ENCODE measurements at places on chromosomes 7 and 10.

GRCh38 chr10:127986531-127987466 lies 79.9 kb downstream of the PTPRE start:
- DNase-seq: no peak

GRCh38 chr10:61897671-61898434 lies 3.6 kb upstream of the ARID5B start:
- no peak for DNase-seq

DNA sequence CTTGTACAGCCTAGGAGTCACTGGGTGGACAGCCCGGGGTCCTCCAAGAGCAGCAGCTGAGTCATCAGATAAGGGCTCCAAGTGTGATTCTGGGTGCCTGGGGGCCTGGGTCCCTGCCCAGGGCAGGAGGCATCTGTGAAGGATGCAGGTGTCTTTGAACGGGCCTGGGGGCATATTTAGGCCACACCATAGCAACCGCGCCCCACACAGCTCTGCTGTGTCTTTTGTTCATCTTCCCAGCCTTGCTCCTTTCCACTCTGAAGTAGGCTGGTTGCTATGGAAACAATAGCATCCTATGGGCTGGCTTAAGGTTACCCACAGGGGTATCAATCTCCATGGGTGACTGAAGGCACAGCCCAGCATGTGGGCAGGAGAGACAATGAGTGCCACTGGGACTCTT lies 324.7 kb downstream of the TCERG1L start:
- DNase-seq: no peak

- DNase-seq: no peak
Observed at GRCh38 chr7:49639808-49640207, 133.6 kb upstream of the VWC2 start.

GRCh38 chr10:20623546-20623945 lies 273.6 kb downstream of the NEBL start:
- no peak for DNase-seq

DNA sequence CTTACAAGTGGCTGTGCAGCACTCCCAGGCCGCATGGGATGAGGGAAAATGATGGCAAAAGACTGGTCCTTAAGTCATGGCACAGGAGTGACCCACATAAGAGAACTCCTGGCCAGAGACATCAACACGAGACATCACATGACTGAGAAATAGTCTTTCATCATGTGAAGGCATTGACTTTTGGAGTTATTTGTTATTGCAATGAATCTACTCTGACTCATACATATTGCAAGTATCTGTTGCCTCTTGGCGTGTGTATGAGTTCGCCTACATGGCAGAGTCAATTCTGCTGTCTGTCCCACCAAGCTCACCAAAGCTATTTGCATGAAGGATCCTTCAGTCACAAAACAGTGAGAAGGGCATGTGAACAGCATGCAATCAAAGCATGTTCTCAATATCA lies 59.7 kb upstream of the HABP2 start:
- DNase-seq: no peak

DNA sequence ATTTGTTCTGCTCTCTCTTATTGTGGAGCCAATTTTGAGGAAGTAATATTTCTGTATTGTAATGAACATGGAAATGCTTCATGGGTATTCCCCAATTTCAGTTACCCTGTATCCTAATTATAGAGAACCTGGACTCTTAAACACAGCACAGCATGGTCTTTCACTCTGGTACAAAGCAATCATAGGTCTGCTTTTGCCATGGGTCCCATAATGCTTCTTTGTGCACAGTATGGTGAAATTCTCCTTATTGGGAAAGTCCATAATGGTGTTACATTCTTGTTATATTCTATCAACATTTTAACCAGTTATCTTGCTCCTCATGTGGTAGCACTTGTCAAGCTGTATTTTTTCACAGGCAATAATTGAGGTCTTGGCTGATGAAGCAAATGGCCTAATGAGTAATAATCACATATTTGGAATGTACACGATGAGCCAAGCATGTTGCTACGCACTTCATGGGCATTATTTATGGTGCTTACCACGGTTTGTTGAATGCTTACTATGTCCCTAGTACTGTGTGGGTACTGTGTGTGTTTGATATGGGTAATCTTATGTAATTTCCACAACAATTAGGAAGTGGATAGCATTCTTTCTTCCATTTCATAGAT lies 42.9 kb downstream of the PRKG1 start:
- no peak for DNase-seq

- no peak for DNase-seq
Observed at GRCh38 chr10:132749371-132749795, 36.6 kb downstream of the NKX6-2 start.

GRCh38 chr7:134890246-134891240 lies 95.8 kb upstream of the AGBL3 start:
- DNase-seq: no peak

- no peak for DNase-seq
Observed at GRCh38 chr10:3339121-3339520, 166.5 kb upstream of the PITRM1 start.

- no peak for DNase-seq
Observed at GRCh38 chr10:106825576-106826364, 338.7 kb downstream of the SORCS1 start.

DNA sequence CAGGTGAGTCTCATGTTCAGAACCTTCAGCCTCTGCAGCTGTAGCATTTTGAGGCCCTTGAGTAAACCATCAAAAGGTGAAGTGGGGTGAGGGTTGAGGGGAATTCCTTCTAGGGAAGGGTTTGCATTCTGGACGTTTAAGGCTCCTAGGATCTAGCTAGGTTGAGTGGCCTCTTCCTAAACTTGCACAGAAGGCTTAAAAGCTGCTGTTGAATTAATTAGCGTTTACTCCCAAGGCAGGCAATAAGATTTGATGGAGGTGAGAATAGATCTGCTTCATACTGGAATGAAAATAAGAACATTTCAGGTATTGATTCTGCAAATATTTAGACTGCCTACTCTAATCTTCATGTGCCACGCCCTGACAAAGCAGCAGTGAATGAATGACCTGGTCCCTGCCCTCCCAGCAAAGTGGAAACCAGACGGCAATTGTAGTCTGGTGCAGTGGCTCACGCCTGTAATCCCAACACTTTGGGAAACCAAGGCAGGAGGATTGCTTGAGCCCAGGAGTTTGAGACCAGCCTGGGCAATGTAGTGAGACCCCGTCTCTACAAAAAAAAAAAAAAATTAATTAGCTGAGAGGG lies 11.4 kb upstream of the KPNA7 start:
- DNase-seq: no peak

- no peak for DNase-seq
Observed at GRCh38 chr10:102770108-102770482, 26.3 kb downstream of the WBP1L start.

DNA sequence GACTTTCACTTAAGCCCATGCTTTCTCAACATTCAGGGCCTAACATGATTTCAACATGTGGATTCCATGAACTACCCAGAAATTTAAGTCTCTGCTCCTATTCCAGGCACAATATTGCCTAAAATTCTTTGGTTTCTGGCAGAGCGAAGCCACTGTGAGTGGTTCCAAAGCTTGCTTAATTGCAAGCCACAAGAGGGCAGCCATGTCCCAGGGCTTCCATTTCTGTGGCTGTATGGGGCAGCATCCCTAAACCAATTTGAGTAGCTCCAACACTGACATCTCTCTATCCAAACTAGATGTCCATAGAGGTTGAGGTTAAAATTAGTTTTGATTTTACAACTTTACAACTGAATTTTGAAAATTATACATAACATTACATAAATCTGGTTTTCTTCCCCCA lies 56.3 kb upstream of the MDFIC start:
- peak; percentile 37 for DNase-seq

GRCh38 chr7:137331378-137331777 lies 12.2 kb downstream of the PTN start:
- no peak for DNase-seq

GRCh38 chr10:22630234-22631174 lies 83.9 kb downstream of the PIP4K2A start:
- no peak for DNase-seq

- DNase-seq: no peak
Observed at GRCh38 chr10:113444766-113445365, 108.0 kb upstream of the HABP2 start.

DNA sequence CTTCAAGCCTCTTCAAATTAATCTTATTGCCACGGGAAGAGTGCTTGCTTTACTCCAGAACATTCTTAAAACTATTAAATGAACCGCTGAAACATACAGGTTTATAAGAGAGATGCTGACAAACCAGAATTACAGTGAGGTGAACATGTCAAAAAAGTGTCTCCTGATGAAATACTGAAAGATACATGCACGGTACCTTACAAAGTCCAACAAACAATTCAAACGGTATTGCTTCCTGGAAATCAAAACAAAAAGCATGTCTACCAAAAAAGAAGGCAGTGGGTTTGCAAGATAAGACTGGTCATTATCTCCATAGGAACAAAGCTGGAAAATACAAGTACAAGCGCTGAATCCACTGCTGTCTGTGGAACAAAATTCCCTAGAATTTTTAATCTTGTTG lies 174.5 kb downstream of the DOCK4 start:
- no peak for DNase-seq

- peak; percentile 26 for DNase-seq
Observed at GRCh38 chr7:100516135-100516812, 22.7 kb upstream of the AGFG2 start.

- DNase-seq: no peak
Observed at GRCh38 chr7:80247144-80247543, 112.5 kb downstream of the GNAI1 start.

GRCh38 chr10:79416578-79417255 lies 28.7 kb downstream of the ZCCHC24 start:
- DNase-seq: no peak

DNA sequence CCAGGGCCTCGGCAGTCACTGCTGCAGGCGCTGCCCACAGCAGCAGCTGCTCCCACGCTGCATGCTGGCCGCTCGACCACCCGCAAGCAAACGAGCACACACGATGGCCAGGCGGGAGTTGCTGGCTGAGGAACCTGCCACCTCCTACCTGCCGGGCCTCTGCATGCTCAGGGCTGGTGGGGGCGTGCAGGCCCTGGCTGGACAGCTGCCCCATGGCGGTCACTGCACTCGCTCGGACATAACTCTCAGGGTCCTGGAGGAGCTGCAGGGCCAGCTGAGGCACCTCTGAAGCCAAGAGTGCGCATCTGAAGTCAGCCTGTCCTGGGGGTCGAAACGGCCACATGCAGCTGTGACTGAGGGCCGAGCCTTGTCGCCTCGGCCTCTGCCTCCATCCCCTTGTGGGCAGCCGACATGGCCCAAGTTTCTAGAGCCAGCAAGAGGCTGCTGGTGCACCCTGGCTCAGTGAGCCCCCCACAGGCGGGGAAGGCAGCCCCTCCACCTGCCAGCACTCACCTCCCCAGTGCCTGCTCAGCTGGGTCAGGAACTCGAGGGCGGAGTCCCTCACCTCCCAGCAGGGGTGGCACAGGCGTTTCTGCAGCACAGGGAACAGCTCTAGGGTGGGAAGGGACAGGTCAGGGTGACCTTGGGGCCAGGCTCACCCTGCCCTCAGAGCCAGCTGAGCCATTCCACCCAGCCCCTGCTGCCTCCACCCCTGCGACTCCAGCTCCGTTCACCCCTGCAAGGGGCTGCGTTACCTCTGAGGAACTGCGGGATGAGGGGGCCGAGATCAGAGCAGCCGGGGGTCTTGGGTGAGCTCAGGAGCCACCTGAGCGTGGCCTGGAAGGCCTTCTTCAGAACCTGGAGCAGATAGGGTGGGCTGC lies 16.1 kb downstream of the BRAT1 start:
- DNase-seq: no peak

DNA sequence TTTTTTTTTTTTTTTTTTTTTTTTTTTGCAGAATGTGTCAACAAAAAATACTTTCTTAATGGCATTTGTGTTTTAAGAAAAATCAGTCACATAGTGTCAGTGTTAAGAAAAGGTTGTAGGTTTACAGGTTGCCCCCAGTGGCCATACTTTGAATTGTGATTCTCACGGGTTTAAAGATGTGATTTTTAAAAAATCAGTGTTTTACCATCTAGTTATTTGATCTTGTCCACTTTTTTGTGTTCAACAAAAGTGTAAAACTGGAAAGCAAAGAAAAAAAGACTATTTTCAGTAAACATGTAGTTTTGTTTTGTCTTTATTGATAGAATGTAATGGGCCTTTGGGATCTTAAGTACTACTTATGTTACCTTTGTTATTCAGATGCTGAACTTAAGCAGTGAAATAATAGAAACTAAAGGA lies 25.7 kb downstream of the SUV39H2 start:
- DNase-seq: no peak

GRCh38 chr10:10959666-10960065 lies 58.0 kb upstream of the CELF2 start:
- DNase-seq: no peak

GRCh38 chr10:5959581-5960069 lies 17.7 kb downstream of the IL15RA start:
- DNase-seq: no peak

GRCh38 chr7:128906766-128907559 lies 3.5 kb downstream of the KCP start:
- DNase-seq: no peak

- no peak for DNase-seq
Observed at GRCh38 chr7:91420606-91421005, 156.4 kb downstream of the FZD1 start.

GRCh38 chr10:62043421-62044021 lies 142.0 kb downstream of the ARID5B start:
- DNase-seq: no peak

DNA sequence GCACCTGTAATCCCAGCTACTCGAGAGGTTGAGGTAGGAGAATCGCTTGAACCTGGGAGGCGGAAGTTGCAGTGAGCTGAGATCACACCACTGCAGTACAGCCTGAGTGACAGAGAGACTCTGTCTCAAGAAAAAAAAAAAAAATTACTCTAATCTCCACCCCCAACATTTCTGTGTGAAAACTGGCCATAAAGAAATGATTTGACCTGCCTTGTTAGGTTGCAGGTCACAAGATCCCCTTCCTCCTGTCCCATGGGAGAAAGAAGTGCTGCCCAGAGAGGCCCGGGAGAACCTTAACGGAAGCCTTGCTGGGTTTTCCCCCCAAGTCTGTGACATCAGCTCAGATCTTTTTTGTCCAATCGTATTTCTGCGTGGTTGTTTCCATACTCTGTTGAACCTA lies 8.7 kb upstream of the CALHM1 start:
- no peak for DNase-seq

DNA sequence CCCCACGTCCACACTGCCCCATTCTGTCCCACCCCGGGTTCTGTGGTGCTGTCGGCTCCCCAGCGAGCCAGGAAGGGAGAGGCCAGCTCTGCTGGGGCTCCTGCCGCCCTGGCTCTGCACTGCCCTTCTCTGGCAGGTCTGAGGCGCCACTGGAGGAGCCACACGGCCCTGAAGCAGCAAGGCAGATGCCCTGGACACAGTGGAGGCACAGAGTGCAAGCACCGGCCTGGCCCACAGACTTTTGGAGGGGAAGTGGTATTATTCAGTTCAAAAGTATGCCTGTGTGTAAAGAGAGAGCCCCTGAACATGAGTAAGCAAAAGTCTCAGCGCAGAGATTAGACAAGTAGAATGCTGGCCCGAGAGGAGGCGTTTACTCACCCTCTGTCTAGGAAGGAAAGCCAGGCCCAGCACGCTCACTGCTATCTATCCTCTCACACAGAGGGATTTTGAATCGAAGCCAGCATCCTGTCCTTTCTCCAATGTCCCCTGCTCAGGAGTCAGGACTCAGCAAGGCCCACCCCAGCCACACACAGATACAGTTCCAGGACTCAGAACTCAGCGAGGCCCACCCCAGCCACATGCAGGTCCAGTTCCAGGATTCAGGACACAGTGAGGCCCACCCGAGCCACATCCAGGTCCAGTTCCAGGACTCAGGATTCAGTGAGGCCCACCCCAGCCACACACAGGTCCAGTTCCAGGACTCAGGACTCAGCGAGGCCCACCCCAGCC lies 115.0 kb downstream of the EGFR start:
- no peak for DNase-seq

GRCh38 chr10:48227213-48227612 lies 47.3 kb downstream of the FRMPD2 start:
- no peak for DNase-seq
